Cardiac muscle cell (in vitro differentiated cells and primary cell): ENCODE measurements at places on chromosomes 2 and 18. TPM values are rescaled to one million over a fixed set of nuclear protein-coding genes. Genes with fewer than 3 reads are reported as not detected.

Gene SPP2
- not detected in 2 replicates for polyA plus RNA-seq

Gene ADCYAP1
- not detected in 2 replicates for polyA plus RNA-seq

Gene GNLY
- polyA plus RNA-seq = not detected in 2 replicates

Gene NTSR2
- not detected in 2 replicates for polyA plus RNA-seq

Gene PREPL
- polyA plus RNA-seq = 31.0 and 47.6 TPM in 2 replicates
